Thoracic aorta endothelial cell (primary cell): ENCODE measurements at places on chromosomes 1 and 21. TPM values are rescaled to one million over a fixed set of nuclear protein-coding genes. Genes with fewer than 3 reads are reported as not detected.

The BEND5 gene
- total RNA-seq, result 0.65 TPM in 1 of 2 replicates, not detected in the other

The PCBP3 gene
- total RNA-seq, result 0.29 and 0.40 TPM in 2 replicates

The CRTC2 gene
- total RNA-seq, result 8.0 and 9.8 TPM in 2 replicates

The ROR1 gene
- total RNA-seq, result 0.53 and 6.7 TPM in 2 replicates

The FAM177B gene
- total RNA-seq, result not detected in 2 replicates

The LCE1B gene
- total RNA-seq, result 0.22 TPM in 1 of 2 replicates, not detected in the other

The ELAPOR1 gene
- 0.53 and 1.0 TPM in 2 replicates for total RNA-seq

The CD247 gene
- 0.14 and 0.53 TPM in 2 replicates for total RNA-seq

The ZBTB18 gene
- total RNA-seq, result 26.3 and 31.4 TPM in 2 replicates

The VCAM1 gene
- 7.1 and 10.4 TPM in 2 replicates for total RNA-seq

The TP73 gene
- 0.07 and 0.13 TPM in 2 replicates for total RNA-seq

The SPATA6 gene
- 2.7 and 6.2 TPM in 2 replicates for total RNA-seq

The WNT3A gene
- not detected in 2 replicates for total RNA-seq

The ST6GALNAC3 gene
- 39.0 and 62.1 TPM in 2 replicates for total RNA-seq

The VHLL gene
- total RNA-seq, result not detected in 2 replicates

The CAMK1G gene
- not detected in 2 replicates for total RNA-seq

The RAB42 gene
- 0.53 and 1.4 TPM in 2 replicates for total RNA-seq

The CCDC30 gene
- total RNA-seq, result 0.53 and 0.72 TPM in 2 replicates

The HUNK gene
- total RNA-seq, result under 0.01 TPM in 1 of 2 replicates, not detected in the other

The KRTAP13-2 gene
- not detected in 2 replicates for total RNA-seq

The DNAJC28 gene
- 1.4 and 2.3 TPM in 2 replicates for total RNA-seq

The DDOST gene
- 200 and 227 TPM in 2 replicates for total RNA-seq

The SH2D5 gene
- 0.80 and 2.8 TPM in 2 replicates for total RNA-seq

The AGMAT gene
- 0.93 and 2.3 TPM in 2 replicates for total RNA-seq

The GBP1 gene
- 23.3 and 27.4 TPM in 2 replicates for total RNA-seq

The LCA5L gene
- total RNA-seq, result 0.80 and 1.6 TPM in 2 replicates

The PFDN2 gene
- total RNA-seq, result 54.3 and 55.2 TPM in 2 replicates

The TNFRSF4 gene
- 0.57 and 0.93 TPM in 2 replicates for total RNA-seq

The AKR7A3 gene
- total RNA-seq, result 0.40 and 0.43 TPM in 2 replicates

The TMEM54 gene
- total RNA-seq, result 29.5 and 39.7 TPM in 2 replicates

The TDRKH gene
- 5.7 and 14.9 TPM in 2 replicates for total RNA-seq

The C1orf53 gene
- total RNA-seq, result 2.9 and 3.5 TPM in 2 replicates

The CRNN gene
- not detected in 2 replicates for total RNA-seq

The KRTAP10-4 gene
- not detected in 2 replicates for total RNA-seq

The CCT3 gene
- 564 and 587 TPM in 2 replicates for total RNA-seq

The AMY1B gene
- not detected in 2 replicates for total RNA-seq

The ESPN gene
- total RNA-seq, result 0.65 and 1.1 TPM in 2 replicates

The RAB29 gene
- 23.9 and 24.5 TPM in 2 replicates for total RNA-seq

The PADI2 gene
- not detected in 2 replicates for total RNA-seq

The TMEM52 gene
- 0.66 and 1.7 TPM in 2 replicates for total RNA-seq

The RPTN gene
- total RNA-seq, result not detected in 2 replicates

The HIVEP3 gene
- total RNA-seq, result 2.7 and 2.9 TPM in 2 replicates

The CFHR2 gene
- total RNA-seq, result not detected in 2 replicates

The BRINP3 gene
- total RNA-seq, result not detected in 2 replicates

The OR2T2 gene
- not detected in 2 replicates for total RNA-seq

The FCGR3B gene
- total RNA-seq, result not detected in 2 replicates

The VWA5B1 gene
- total RNA-seq, result not detected in 2 replicates

The NCMAP gene
- total RNA-seq, result not detected in 2 replicates

The OR10R2 gene
- total RNA-seq, result not detected in 2 replicates

The MTOR gene
- total RNA-seq, result 54.0 and 65.8 TPM in 2 replicates
